CD8-positive, alpha-beta T cell (primary cell): ENCODE measurements at places on chromosomes 3 and 15.

- DNase-seq = no peak
Measured at GRCh38 chr15:60971732-60972131, 257.4 kb downstream of the RORA start.

DNA sequence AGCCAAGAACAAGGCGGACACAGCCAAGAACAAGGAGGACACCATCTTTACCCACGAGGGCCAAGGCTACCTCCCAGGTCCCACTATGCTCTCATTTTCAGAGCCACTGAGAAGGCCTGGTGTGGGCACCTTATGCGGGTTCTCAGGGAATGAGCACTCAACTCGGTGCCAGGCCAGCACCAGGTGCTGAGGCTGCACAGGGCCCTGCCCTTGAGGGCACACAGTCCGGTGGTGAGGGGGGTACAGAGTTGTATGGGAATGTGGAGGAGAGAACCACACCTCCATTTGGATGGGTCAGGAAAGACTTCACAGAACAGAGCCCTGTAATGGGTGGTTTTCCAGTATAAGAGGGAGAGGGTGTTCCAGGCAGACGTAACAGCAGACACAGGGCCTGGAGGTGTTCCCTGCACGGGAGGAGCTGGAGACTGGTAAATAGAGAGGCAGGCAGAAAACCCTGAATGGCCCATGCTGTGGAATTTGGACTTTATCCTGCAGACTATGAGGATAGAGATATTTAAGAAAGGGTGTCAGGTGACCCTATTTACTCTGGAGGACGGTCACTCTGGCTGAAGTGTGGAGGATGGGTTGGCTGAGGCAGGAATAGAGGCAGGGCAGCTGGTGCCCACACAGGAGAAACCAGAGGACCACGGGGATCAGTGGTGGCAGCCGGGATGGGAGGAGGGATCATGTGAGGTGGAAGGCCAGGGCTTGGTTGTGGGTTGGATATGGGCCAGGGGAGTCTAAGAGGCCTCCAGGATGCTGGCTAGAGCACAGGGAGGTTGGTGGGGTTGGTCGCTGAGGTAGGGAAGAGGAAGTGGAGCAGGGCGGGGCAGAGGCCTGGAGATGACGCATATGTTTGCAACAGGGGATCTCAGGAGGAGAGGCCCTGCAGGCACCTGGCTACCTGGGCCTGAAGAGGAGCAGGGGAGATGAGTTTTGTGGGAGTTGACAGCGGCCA, 34.6 kb downstream of the CRABP1 start:
- DNase-seq = no peak

- DNase-seq = no peak
Measured at GRCh38 chr3:73098873-73099272, 37.4 kb downstream of the EBLN2 start.

DNA sequence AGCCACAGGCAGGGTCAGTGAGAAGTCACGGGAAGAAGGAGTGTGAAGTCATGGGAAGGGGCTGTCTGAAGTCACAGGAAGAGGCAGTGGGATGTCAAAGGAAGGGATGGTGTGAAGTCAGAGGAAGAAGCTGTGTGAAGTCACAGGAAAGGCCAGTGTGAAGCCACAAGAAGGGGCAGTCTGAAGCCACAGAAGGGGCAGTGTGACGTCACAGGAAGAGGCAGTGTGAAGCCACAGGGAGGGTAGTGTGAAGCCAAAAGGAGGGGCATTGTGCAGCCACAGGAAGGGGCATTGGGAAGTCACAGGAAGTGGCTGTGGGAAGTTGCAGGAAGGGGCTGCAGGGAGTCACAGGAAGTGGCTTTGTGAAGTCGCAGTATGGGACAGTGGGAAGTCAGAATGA, 35.1 kb downstream of the GASK1A start:
- no peak for DNase-seq

GRCh38 chr15:75736256-75736655, 23.6 kb upstream of the CSPG4 start:
- no peak for DNase-seq

GRCh38 chr15:57335293-57335715, 41.0 kb upstream of the CGNL1 start:
- no peak for DNase-seq

- DNase-seq = no peak
Measured at GRCh38 chr3:102189956-102190723, 244.7 kb upstream of the ZPLD1 start.

DNA sequence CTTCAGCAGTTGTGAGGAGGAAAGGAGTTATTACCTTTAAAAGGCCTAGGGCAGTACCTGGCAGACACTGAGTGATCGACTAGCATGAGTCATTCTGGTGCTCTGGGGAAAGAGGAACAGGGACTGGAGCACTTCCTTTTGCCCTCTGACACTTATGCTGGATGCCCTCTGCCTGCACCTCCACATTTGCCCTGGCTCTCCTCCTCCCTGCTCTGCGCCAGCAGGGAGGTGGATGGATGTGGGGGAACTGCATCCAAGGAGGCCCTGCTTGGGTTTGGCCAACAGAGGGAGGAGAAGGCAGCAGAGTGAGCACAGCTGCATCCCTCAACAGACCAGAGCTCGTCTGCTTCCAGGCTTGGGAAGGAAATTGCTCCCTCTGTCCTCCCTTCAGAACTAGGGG, 75.0 kb downstream of the SEMA5B start:
- no peak for DNase-seq

GRCh38 chr15:47407692-47408091, 309.6 kb upstream of the SEMA6D start:
- DNase-seq = no peak

- no peak for DNase-seq
Measured at GRCh38 chr15:28967990-28968389, 82.2 kb downstream of the APBA2 start.

DNA sequence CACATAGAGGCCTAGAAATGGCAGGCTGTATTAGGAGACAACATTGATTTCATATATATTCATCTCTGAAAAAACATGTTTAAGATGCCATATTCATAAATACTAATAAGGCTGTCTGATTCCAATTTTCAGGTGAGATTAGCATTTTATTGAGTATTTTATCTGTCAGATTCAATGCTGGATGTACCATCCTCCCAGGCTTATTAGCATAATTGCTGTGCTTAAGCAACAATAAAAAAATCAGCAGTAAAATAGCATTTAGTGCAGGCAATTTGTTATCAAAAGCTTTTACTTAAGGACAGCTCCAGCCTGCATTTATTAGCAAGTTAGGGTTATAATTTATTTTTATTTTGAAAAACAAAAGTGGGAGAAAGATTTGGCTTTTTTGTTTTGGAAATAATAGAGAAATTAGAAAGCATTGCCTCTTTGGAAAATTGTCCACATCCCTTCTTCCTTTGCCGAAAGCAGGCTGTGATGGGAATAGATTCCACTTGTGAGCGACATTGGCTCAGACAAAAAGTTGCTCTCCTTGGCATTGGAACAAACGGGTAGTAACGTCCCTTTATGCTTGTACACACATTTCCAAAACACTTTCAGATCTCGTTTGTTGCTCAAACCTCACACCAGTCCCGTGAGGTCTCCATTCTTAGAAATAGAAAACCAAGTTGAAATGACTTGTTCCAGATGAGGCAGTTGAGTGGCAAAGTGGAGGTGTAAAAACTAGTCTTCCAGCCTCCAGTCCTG, 134.0 kb downstream of the LPP start:
- DNase-seq = no peak

GRCh38 chr15:77630956-77631744, 1.6 kb downstream of the LINGO1 start:
- DNase-seq = no peak

- DNase-seq = no peak
Measured at GRCh38 chr3:97838393-97838792, 16.6 kb downstream of the CRYBG3 start.

- DNase-seq = peak; percentile 29
Measured at GRCh38 chr3:153290268-153291015, 128.4 kb downstream of the RAP2B start.

GRCh38 chr15:73483053-73483452, 40.1 kb downstream of the REC114 start:
- DNase-seq = no peak

GRCh38 chr15:60840306-60840702, 361.4 kb upstream of the ICE2 start:
- DNase-seq = no peak

DNA sequence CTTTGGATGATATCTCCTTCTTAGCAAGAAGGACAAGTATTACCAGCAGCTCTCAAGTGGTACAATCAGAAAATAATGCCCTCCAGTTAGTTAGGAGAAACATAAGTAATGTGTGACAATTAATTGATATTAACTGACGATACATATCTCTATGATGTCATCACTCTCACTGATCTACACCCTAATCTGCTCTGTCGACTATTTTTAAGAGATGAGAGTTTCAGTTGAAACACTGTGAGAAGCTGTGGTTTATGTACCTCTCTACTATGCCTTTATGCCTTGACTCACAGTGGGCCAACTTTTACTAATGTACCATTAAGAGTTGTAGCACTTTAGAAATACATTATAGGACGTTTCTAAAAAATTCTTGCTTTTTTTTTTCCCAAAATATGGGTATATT, 8.6 kb downstream of the CEP152 start:
- DNase-seq = no peak

DNA sequence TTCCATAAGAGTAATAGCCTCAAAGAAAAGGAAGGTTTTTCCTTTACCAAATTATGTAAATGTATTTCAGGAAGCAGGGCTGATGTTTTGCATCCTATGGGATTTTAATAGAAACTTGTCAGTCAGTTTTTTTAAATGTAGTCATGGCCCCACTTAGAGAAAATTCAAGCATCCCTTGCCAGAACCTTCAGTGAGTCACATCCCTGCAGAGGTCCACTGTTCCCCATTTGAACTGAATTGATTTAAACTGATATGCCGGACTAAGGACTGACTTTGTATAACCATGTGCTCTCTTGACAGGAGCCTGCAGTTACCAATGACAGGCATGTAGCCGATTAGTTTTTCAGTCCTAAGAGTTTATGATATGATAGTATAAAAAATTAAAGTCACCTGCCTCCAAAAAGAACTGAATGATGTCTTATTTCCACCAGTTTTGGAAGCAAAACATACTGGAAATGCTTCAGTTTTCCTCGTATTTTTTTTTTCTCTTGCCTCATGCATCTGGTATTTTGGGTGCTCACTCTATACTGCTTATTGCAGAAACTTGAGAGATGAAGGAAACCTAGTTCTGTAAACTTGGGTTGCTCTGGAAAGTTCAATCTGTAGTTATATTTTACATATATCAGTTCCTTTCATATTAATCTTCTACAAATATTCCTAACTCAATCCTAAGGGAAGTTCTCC, 30.7 kb downstream of the LRTM1 start:
- no peak for DNase-seq
